ENCODE measurements at places on chromosomes 1 and 21.

- DNase-seq = peak; percentile 19
These were observed 697 bp downstream of the PRDM16 start for GRCh38 chr1:3069491-3070308.

DNA sequence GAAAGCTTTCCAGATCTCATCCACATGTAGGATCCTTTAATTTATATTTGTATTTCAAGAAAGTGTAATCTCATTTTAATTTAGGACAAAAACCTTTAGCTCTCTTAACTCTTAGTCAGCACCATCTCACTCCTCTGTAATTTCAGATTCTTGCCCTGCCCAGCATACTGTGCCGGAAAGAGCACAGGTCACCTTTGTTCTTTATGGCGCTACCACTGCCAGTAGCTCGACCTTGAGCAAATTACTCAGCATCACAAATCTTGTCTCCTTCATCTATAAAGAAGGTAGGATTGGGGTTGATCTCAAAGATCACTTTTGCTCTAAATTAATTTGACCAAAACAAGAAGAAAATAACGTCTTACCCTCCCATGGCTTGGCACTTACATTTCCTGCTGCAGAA lies 56.1 kb upstream of the ZC3H11B start:
- DNase-seq = no peak

DNA sequence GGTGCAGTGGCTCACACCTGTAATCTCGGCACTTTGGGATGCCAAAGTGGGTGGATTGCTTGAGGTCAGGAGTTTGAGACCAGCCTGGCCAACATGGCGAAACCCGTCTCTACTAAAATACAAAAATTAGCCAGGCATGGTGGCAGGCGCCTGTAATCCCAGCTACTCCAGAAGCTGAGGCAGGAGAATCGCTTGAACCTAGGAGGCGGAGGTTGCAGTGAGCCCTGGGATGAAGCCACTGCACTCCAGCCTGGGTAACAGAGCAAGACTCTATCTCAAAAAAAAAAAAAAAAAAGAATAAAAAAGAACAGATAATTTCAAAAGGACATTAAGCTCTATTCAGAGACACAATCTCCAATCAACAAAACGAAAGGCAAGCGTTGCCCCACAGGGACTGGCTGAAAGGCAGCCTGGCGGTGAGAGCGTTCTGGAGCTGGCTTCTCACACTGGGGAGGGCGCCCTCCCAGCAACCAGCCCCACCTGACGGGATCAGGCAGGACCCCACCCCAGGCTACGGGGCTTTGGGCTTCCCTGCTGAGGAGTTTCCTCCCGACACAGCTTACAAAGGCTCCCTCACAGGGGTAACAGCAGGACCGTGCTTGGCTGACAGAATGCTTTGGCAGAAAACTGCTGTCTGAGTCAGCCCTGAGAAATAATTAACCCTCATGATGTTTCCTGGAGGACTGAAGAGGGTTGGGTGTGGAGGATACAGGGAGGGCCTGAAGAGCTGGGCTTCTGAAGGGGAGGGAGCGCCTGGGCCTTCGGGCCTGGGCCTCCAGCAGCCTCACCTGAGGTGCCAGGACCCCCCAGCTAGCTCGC lies 31.1 kb upstream of the SRP9 start:
- DNase-seq = no peak

- DNase-seq = no peak
These were observed 3.8 kb downstream of the BTF3L4 start for GRCh38 chr1:52059888-52060287.

DNA sequence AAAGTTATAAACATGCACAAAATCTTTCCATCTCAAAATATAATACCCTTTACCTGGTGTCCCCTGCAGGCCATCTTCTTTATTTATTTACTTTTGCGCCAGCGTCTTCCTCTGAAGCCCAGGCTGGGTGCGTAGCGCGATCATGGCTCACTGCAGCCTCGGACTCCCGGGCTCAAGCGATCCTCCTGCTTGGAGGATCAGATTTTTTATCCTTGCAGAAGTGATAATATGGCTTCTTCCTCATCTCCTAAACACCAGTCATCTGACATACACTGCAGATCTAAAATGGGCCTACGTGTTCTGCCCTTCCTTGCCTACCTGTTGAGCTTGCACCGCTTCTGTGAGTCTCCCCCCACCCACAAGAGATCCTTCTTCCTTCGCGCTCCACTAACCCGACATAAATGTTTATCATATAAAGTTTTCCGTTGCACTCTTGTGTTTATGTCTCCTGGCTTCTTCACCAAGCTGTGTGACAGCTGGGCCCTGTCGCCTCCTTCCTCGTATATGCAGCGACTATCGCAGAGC lies 506 bp upstream of the SRP9 start:
- no peak for DNase-seq

- DNase-seq = no peak
These were observed 6.6 kb downstream of the CCDC24 start for GRCh38 chr1:43998000-43998378.

DNA sequence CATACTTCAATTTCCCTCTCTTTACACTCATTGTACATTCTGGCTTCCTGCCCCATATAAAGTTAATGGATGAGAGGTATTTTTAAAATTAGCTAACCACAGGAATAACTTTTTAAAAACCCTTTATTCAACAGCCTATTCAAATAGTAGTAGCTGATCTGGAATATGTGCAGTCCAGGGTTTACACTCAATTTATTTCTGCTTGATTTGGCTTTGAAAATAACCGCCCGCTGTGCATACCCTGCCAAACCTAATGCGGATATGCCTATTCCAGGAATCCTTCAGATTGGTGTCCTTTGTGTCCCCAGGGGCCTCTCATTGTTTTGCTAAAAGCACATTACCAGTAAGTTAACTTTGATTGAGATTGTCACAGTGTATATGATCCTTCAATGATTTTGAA lies 1686.2 kb downstream of the PLA2G4A start:
- DNase-seq = no peak

All from stimulated activated CD4-positive, alpha-beta T cell treated with anti-CD3 and anti-CD28 coated beads, Interleukin-15, amount 100 ng/mL, for 24 hours (primary cell).